ENCODE measurements at places on chromosomes 6 and 20. TPM values are rescaled to one million over a fixed set of nuclear protein-coding genes. Genes with fewer than 3 reads are reported as not detected.
A peak's percentile ranks its signal among the peaks of the same experiment; 100 is the strongest.

DNA sequence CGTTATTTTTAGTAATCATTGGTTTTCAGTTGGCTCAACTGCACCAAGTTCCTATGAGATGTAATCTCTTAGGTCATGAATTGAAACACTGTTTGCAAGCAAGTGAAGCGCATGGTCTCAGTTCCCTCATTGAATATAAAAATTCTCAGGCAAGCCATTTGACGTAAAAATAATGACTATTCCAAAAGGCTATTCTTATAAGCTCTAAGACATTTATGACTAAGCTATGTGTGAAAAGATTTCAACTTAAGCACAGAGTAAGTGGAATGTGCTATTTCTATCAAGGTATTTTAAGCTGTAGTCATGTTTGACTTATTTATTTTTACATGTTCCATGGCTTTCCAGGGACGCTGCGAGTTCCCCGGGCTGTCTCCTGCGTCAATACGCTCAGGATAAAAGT, 248.5 kb downstream of the THBS2 start:
- no peak for DNase-seq

DNA sequence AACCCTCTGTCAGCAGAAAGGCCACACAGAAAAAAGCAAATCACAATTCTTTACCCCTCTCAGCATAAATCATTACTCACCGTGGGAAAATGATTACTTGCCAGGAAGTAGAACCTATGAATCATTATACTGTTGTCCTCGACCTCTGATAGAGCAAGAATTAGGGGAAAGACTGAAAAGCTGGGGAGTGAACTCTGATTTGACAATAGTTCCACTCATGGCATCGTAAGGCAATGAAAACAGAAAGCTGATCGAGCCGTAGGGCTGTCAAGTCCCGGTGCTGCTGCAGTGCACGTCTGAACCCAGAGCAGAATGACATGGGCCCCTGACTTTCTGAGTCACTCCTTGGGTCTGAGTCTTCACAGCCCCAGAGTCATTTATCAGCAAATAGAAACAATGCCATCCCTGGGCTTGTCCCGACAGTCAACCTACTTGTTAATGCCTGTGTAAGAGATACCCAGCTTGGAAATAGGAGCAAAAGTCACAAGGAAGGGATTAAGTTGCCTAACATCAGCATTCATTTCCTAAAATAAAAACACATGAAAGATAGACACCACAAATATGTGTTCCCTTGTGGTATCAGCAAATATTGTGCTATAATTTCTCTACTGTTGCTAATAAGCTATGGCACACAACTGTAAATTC, 224.8 kb upstream of the MARCKS start:
- peak; percentile 31 for DNase-seq

GRCh38 chr6:1697688-1698351, 88.1 kb downstream of the FOXC1 start:
- no peak for DNase-seq

Gene TGM3
- total RNA-seq: not detected

Gene SIRT5
- 3.0 TPM for total RNA-seq

GRCh38 chr6:134850721-134851305, 99.1 kb downstream of the ALDH8A1 start:
- no peak for DNase-seq

- no peak for DNase-seq
These were observed 6.4 kb upstream of the PNPLA1 start for GRCh38 chr6:36263390-36264000.

DNA sequence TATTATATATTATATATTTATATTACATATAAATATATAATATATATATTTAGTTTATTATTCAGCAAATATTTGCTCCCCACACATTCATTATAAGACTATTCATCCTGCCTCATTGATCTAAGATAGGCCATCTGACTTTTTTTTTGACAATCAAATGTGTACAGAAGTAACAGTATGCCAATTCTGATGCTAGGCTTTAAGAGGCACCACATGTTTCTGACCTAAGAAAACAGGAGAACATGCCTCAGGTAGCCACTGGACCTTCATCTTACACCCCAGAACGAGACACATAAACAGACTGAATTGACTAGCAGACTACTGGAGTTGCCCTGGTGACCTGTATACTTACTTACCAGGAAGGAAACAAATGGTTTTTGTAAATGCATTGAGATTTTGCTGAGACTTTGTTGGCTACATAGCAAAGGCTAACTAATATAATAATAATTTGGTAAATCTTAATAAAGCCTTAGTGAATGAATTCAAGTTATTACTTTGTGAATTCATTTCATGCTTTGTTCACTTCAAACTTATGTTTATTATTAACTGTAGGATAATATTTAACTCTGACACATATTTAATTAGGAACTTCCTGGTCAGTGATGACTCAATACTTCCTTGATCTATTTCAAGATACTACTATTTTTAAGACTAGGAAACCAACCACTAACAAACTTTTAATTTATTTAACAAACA, 13.4 kb upstream of the MYO6 start:
- DNase-seq: no peak

- DNase-seq: no peak
These were observed 81.9 kb upstream of the BMP2 start for GRCh38 chr20:6685626-6686025.

GRCh38 chr6:129592516-129593232, 117.3 kb downstream of the ARHGAP18 start:
- no peak for DNase-seq

DNA sequence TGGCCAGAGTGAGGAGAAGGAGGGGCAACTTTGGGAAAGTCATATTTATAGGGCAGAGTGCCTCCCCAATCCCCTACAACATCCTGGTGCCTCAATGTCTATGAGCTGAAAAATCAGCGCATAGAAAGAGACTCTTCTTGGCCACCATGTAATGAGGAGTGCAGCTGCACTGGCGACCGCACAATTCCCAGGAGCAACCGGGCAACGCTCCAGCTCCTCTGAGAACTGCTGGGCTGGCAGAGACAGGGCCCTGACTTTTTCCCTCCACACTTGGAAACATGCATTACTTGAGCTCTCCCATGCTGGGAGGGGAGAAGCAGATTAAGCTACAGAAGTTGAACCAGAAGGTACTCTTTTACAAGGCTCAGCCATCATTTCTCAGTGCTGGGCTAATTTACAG, 31.4 kb upstream of the MARCKS start:
- peak; percentile 66 for DNase-seq

Gene RTEL1
- total RNA-seq: 80.6 TPM

- DNase-seq: no peak
These were observed 140.5 kb downstream of the RCAN2 start for GRCh38 chr6:46350714-46351113.

Gene METTL24
- 2.0 TPM for total RNA-seq

DNA sequence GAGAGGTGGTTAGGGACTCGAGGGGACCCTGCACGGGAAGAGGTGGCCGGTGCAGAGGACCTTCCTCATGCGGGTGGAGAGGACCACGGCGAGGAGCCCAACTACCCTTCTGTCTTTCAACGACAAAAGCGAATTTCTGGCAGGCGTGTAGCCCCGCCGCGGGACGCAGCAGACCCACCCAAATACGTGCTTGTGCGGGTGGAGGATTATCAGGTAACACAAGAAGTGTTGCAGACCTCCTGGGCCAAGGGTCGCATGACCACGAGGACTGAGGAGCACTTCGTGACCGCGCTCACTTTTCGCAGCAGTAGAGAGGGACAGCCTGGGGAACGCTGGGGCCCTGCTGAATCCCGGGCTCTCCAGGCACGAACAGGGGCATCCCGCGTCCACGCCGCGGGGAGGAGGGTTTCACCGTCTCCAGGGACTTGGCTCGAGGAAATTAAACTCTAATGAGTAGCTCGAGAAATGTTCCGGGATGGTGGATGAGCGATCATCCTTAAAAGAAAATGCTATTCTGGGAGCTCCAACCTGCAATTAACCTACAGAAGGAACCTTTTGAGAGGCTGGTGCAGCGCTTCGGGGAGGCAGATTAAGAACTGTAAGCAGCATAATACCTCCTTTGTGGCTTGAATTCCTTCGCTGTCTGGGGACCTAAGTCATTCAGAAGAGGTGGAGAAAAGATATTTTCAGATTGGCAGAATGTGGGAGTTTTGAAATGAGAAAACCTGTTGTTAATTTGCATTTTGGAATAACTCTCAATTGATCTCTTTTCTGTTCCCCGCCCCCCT, 804 bp downstream of the C6orf141 start:
- no peak for DNase-seq

DNA sequence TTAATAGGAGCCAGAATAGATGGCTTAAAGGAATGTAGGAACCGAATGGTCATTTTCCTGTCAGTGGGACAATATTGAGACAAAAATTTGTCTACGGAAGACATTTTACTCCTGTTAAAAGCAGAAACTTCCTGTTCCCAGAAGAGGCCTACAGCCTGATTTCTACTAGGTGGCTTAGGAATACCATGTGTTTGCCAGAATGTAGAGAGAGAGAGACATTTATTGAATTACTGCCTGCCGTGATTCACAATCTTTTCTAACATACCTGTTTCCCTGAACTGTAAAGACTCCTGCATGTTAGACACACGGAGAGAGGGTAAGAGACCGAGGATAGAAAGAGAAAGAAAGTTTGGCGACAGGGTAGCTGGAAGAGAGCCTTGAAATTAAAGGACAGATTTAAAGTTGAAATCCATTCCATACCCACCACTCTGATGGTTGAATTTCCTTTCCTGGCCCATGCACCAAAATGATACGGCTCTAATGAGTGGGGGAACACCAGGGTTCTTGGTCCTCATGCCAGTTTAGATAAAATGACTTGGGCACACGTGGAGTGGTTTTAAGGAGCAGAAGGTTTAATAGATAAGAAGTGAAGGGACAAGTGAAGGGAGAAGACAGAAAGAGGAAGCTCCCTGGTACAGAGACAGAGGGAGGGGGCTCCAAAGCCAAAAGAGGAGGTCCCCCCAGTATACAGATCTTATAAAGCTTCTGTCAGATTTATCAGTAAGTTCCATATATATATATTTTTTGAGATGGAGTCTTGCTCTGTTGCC, 22.5 kb downstream of the NCOA3 start:
- DNase-seq: no peak

Gene BMP7
- total RNA-seq: not detected

DNA sequence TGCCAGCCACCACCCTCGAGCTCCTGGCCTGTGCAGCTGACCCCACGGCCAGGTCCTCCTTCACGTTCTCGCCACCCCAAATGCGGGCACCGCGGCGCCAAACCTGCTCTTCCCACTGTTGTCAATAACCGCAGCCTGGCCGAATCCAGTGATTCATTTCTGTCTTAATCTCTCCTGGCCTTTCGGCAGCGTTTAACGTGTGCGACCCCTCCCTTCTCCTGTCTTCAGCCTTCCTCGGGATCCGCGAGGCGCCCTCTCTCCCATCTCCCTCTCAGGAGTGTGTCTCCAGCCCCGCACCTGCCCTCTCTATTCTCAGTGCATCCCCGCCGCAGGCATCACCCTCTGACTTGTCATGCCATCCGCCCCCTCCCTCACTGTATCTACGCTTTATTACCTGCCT, 91.4 kb downstream of the THBS2 start:
- no peak for DNase-seq

- no peak for DNase-seq
These were observed 229.7 kb upstream of the AGPAT4 start for GRCh38 chr6:161503570-161503969.

GRCh38 chr6:17716221-17716620, 9.5 kb upstream of the NUP153 start:
- DNase-seq: no peak

GRCh38 chr6:22368794-22369193, 72.0 kb upstream of the PRL start:
- no peak for DNase-seq

Gene NCOA3
- total RNA-seq: 26.3 TPM

Gene CCN2
- 916 TPM for total RNA-seq

- DNase-seq: no peak
These were observed 474.4 kb upstream of the HSF2 start for GRCh38 chr6:121925024-121925423.

Gene ETV7
- not detected for total RNA-seq

DNA sequence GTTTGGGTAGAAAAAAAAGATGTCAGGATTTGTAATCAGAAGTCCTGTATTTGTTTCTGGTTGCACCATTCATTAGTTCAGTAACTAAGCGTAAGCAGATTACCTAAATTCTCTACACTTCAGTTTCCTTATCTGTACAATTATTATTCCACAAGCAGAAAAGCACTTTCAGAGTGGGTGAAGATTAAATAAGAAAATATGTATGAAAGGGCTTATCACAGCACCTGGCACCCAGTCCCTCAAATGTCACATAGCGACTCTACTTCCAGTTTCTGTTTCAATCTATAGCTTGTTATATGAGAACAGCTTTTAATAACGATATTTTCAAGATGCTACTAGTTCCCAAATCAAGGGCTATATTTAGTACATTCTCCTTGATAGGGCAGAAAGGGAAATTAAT, 31.4 kb downstream of the RGS17 start:
- DNase-seq: no peak

Gene MMP24
- not detected for total RNA-seq

Gene CALHM4
- not detected for total RNA-seq

DNA sequence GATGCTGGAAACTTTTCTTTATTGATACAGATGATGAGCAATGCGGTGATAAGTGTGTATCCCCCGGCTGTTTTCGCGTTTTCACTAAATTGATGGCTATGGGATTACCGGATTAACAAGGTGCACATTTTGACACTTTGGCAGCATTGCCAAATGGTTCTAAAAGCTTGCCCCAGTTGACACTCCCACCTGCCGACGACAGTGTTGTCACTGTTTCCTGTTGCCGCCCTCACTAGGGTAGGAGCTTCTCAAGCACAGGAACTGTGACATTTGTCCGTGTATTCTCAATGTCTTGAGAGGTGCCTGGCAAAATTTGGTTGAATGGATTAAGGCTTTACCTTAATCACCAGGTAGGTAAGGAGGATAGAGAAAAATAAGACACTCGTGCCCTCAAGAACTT, 9.8 kb upstream of the MAPK13 start:
- no peak for DNase-seq

GRCh38 chr20:19652591-19653026, 105.4 kb upstream of the RIN2 start:
- no peak for DNase-seq

GRCh38 chr6:161318456-161318855, 44.6 kb upstream of the AGPAT4 start:
- no peak for DNase-seq

Gene ENPP5
- total RNA-seq: 0.53 TPM

Gene DLK2
- not detected for total RNA-seq

Gene FOXA2
- total RNA-seq: not detected

DNA sequence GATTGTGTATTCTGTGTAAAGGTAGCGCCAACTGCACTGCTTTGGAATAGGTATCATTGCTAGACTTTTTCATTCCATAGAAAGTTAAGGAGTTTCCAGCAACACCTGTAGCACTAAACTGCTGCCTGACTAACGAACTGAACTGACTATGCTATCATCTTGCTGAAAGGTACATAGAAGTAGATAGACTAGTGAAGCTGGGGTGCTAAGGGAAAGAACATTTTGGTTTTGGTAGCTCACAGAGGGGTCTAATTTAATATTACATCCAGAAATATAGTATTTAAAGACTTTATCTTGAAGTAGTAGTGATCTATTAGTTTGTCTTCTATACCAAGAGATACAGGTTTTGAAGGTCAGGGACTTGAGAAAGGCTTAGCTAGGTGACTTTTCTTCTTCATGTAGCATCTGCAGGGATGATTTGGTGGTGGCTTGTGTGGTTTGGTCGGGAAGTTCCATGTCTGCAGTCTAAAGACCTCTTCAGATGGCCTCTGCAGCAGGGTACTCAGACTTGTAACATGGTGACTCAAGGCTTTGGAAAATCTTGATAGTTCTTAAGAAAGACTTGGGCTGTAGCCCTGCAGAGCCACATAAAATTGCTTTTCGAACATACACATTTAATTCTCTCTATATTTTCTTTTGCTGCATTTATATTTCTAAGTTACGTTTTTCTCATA, 10.2 kb downstream of the SENP6 start:
- DNase-seq: no peak
